ENCODE measurements at places on chromosomes 4 and X.

DNA sequence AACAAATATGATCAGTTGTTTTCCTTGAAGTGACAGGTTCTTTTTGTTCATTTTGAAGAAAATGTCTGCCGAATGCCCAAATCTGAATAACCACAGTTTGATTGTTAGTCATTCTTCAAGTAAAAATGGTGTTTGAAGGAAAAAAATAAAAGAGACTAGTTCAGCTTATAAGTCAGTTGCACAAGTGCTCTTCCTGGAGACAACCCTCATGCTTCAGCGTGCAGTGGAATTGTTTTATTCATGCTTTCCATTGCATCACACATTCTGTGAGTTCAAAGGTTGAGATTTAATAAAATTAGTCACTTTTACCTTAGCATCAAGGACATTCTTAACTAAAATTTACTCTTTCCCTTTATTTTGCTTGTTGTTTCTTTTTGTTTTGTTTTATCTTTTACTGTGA, 404.9 kb downstream of the ZNF674 start:
- no peak for DNase-seq

- DNase-seq, result no peak
These were observed 231.8 kb downstream of the ARAP2 start for GRCh38 chr4:36012503-36012902.

DNA sequence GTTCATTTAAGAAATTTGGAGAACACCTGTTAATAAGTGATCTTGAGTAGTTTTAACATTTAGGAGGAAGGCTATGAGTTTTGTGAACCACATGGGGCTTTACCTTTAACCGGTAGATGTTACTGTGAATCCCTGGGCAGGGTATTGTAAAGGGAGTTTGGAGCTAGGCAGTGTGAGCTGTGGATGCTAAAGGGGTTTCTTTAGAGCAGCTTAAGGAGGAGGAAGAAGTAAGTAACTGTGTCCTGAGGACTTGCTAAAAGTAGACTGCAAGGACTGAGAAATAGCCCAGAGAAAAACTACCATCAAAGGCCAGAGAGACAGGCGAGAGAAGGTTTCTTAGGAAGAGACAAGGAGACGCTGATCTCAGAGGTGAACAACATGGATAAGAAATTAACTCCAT, 5.6 kb downstream of the RHOH start:
- no peak for DNase-seq

DNA sequence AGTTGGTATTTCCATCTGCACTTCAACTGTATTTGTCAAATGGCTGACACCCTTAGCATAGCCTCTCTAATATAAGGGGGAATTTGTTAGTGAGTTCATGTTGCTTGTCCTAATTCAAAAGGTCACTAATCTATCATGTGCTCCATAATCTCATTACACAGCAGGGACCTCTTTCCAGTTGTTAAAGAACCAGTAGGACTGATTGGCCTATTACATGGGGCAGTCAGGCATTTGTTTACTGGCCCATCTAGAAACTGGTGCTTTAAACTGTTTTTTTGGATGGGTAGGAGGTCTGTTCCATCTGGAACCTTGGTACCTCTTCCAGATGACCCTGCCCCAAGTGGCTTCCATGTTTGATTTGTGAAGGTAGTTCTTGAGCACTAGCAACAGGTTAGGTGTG, 11.4 kb downstream of the ANK2 start:
- no peak for DNase-seq

- no peak for DNase-seq
These were observed 220.7 kb downstream of the GRXCR1 start for GRCh38 chr4:43113196-43113595.

DNA sequence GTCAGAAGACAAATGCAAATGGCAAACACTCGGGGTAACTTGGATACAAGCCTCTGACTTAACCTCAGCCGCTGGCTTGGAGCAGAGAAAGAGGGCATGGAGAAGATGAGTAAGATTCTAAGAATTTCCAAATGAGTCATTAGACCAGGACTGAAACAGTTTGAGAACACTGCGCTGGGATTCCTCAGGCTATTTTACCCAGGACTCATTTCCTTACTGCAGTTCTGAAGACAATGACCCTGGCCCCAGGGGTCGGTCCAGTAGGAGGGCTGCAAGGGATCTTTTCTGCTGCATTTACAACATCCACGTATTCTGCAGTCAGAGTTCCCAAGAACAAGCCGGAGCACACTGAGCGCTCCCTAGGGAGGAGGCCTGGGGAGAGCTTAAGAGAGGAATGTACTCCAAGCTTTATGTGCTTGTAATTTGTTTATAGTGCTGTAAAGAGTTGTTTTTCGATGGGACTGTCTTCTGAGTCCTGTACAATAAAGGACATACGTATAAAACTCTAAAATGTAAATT, 27.3 kb upstream of the SORBS2 start:
- no peak for DNase-seq

GRCh38 chr4:55543858-55544257, 2.9 kb downstream of the CLOCK start:
- DNase-seq, result no peak

GRCh38 chrX:22159071-22159470, 113.6 kb upstream of the CBLL2 start:
- no peak for DNase-seq

DNA sequence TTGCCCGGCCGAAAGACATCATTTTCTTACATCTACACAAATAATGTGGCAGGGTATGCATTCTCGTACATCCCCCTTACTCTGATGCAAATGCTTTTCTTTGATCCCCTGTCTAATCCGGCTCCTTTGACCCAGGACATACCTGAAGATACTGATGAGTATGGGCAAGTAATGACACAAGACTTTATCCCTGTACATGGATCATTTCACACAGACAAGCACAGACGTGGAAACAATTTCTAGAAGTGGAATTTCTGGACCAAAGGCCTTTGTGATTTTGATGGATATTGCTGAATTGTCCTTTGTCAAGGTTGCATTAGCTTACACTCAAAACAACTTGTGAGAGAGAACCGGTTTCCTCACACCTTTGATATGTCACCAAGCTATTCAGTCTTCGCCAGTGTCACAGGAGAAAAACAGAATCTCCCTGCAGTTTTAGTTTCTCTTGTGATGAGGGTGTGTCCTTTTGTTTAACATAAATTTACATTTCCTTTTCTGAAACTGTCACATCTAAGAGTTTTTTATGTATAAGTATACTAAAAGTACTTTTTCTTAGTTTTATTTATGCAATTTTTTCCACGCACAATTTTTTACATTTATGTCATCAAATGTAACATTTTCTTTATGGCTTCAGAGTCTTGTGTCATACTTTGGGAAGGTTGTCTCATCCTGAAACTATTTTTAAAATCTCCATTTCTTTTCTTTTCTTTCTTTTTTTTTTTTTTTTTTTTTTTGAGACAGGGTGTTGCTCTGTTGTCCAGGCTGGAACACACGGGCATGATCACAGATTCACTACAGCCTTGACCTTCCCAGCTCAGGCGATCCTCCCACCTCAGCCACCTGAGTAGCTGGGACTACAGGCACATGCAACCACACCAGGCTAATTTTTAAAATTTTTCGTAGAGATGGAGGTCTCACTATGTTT, 25.2 kb downstream of the RWDD4 start:
- DNase-seq, result no peak

GRCh38 chr4:6986072-6986780, 56.9 kb upstream of the TADA2B start:
- no peak for DNase-seq

- DNase-seq, result no peak
These were observed 371.8 kb upstream of the NR3C2 start for GRCh38 chr4:148814030-148814429.

GRCh38 chr4:125847518-125847917, 532.8 kb downstream of the FAT4 start:
- no peak for DNase-seq

GRCh38 chr4:163284304-163284703, 48.1 kb downstream of the NPY1R start:
- no peak for DNase-seq

DNA sequence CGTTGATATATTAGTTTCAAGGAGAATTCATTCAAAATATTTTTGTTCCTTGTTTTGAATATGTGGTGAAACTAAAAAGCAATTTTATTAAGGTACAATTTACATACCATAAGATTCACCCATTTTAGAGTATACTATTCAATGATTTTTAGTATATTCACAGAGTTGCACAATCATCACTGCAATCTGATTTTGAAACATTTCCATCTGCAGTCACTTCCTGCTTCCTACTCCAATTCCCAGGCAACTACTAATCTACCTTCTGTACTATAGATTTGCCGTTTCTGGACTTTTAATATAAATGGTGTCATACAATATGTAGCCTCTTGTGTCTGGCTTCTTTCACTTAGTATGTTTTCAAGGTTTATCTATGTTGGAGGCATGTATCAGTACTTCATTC, 71.3 kb downstream of the SLC9A7 start:
- no peak for DNase-seq

DNA sequence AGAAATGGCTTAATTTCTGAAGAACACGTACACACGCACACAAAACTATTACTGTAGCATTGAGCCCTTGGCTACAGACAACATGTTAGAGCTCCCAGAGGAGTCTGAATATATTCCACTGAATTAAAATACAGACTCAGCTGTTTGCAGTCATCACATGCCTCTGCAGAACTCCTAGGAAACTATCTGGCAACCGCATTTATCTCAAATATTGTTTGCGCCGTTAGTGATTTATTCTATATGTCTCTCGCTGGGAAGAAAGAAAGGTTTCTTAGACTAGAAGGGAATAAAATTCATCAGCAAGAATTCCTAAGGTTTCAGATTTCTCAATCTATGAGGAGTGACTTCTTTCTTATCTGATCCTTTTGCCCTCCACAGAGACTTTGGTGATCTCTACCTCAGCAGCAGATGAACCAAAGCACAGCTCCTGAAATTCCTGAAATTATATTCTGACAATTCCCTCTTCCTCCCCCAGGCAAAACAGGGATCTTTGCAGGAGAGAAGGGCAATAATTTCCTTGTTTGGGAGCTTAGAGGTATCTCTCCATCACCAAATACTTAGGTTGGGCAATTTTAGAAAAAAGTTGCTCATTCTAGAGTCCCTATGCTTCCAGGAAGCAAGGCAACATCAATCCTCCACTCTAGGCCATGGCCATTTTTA, 199.2 kb downstream of the APBB2 start:
- DNase-seq, result no peak

- DNase-seq, result no peak
These were observed 118.1 kb downstream of the WDFY3 start for GRCh38 chr4:84848432-84848831.

DNA sequence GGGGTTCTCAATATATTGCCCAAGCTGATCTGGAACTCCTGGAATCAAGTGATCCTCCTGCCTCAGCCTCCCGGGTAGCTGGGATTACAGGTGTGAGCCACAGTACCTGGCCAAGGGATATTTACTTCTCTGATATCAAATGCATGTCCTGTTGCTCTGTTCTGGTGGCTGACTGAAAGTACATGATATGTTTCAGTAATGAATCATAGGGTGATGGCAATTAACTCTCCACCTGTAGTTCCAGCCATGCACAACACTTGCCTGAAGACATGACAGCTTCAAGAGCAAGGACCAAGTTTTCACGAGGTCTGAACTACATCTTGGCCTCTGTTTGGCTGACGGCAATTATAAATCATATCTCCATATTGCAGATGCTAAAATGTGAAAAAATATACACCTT, 9.1 kb downstream of the ZCCHC4 start:
- DNase-seq, result no peak

DNA sequence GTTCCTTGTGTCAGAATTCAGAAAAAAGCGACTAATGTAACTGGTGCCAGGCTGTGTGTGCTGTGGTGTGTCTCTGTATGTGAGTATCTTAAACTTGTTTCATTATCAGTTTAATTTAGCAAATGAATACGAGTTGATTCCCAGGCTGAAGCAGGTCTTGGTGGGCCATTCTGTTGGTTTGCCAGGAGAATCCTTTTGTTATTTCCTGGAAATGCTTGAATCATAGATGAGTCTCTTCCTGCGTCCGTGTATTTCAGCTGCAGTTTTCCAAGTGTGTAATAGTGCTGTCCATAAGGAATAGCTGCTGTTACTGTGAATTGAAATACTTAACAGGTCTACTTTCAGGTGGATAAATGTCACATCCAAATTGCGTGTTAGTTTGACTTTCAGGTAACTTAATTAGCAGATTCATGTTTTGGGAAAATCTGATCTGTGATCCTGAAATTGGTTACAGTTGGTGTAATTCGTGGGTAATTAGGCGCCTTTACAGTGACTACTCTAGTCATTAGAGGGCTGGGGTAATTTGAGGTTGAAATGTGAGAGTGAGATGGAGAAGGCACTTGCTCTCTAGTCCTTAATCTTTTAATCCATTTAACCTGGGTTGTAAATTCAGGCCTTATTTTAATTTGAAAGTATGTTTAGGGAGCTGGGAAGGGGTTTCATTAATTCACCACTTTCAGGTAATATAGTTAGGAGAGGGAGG, 23.8 kb downstream of the TMEM131L start:
- DNase-seq, result no peak

DNA sequence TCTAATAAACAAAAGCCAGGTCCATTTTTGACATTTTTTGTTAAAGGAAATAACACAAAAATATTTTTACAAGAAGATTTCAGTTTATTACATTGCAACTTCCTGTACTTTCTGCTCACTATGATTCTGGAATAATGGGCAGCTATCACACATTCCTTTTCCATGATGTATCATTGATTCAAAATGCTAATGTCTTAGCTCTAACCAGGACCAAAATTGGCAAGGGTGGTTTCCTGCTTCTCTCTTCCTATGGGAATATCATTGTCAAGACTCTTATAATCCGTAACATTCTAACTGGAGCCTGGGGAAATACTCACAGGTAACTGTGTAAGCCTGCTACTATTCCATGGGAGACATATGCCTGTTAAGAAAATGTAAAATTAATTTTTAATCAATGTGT, 218.6 kb downstream of the DCAF12L2 start:
- no peak for DNase-seq

- no peak for DNase-seq
These were observed 18.0 kb downstream of the CDKL2 start for GRCh38 chr4:75612306-75612705.

DNA sequence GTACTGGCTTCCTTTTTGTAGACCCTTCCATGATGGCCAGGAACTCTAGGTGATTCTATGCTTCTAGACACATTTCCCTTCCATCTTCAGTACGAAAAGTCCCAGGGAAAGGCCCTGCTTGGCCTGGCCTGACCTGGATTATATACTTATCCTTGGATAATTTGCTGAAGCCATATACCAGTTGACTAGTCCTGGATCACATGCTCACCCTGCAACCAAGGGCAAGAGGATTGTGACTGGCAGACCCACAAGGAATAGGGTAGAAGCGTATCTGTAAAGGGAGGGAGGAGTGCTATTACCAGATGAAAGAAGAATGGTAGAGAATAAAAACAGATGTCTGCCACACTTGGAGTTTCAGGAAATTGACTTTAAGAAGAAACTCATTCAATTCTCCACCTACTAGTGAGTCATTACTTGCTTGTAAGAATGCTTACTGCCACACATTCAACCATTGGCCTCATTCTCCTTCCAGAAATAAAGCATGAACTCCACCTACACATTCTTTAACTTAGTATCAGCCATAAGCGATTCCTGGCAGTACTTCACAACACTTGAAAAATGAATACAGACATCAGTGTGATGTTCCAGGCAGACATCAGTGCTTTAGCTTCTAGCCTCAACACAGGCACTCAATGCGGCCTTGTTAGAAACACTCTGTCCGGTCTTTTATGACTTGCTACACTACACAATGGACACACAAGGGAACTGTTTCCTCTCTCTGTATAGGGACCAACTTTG, 141.8 kb downstream of the CBR4 start:
- DNase-seq, result no peak

- no peak for DNase-seq
These were observed 92.0 kb downstream of the PDGFRA start for GRCh38 chr4:54320826-54321685.

All from stimulated activated CD8-positive, alpha-beta memory T cell treated with anti-CD3 and anti-CD28 coated beads, Interleukin-4, amount 100 ng/mL, for 1 hour (primary cell).